ENCODE measurements at places on chromosomes 3 and 15. TPM values are rescaled to one million over a fixed set of nuclear protein-coding genes. Genes with fewer than 3 reads are reported as not detected.

Gene SLC9A9
- 0.56 TPM for total RNA-seq

Gene SH3GL3
- 1.4 TPM for total RNA-seq

Gene SPTBN5
- 1.1 TPM for total RNA-seq

Gene ATP10A
- total RNA-seq = 4.9 TPM

Gene HRG
- total RNA-seq = not detected

Gene LTF
- total RNA-seq = not detected

Gene RHOV
- 0.80 TPM for total RNA-seq

Gene GPR160
- total RNA-seq = 0.21 TPM

DNA sequence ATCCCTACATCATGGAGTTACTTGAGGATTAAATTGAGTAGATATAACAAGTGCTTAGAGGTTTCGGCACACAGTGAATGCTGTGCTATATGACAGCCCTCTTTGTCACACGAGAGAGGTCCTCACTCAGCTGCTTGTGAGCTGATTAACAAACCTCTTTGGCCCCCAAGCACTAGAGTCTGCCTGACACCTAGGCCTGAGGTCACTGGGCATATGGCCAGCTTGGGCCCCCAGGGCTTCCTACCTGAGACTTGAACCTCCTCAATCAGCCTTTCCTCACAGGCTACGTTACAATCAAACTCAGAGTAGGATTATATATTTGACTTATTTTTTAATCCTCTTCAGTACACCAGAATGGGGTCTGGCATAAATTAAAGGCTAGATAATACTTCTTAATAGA, 88.8 kb downstream of the WDR72 start:
- no peak for DNase-seq

GRCh38 chr3:47359323-47359722, 21.5 kb upstream of the PTPN23 start:
- DNase-seq = no peak

- no peak for DNase-seq
These were observed 69.1 kb downstream of the PEX5L start for GRCh38 chr3:179967622-179968021.

- no peak for DNase-seq
These were observed 186.5 kb upstream of the GAP43 start for GRCh38 chr3:115436767-115437301.

DNA sequence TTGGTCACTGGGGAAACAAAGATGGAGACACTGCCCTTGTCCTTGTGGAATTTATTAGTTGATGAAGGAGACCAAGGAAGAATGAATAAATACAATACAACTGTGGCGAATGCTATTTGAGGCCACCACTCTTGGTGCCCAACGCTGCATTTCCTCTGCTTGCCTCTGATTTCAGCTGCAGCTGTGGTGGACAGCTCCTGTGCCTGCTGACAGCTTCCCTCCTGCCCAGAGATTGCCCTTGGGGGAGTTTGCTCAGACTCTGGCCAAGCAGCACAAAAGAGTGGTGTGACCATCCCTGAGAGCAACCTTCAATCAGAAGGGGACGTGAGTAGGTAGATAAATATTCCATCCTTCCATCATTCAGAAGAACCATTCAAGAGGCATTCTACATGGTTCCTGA, 64.6 kb upstream of the FHIT start:
- peak; percentile 11 for DNase-seq

DNA sequence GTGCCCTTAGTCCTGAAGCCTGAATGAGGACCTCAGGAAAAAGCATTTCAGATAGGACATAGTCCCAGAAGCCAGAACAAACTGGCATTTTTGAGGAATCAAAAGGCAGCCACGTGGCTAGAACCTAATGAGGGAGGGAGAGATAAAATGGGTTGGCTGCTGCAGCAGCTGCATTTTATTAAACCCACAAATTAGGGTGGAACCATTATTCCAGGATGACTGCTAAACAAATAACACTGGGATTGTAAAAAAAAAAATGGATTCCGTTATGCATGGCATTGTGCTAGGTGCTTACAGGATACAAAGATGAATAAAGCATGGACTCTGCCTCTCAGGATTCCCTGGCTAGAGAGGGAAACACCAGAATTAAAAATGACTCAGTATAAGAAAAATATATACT, 141.5 kb downstream of the SATB1 start:
- DNase-seq = no peak

GRCh38 chr3:119500901-119501300, 2.6 kb downstream of the TIMMDC1 start:
- DNase-seq = no peak

GRCh38 chr3:151299006-151299405, 17.6 kb downstream of the GPR87 start:
- no peak for DNase-seq

DNA sequence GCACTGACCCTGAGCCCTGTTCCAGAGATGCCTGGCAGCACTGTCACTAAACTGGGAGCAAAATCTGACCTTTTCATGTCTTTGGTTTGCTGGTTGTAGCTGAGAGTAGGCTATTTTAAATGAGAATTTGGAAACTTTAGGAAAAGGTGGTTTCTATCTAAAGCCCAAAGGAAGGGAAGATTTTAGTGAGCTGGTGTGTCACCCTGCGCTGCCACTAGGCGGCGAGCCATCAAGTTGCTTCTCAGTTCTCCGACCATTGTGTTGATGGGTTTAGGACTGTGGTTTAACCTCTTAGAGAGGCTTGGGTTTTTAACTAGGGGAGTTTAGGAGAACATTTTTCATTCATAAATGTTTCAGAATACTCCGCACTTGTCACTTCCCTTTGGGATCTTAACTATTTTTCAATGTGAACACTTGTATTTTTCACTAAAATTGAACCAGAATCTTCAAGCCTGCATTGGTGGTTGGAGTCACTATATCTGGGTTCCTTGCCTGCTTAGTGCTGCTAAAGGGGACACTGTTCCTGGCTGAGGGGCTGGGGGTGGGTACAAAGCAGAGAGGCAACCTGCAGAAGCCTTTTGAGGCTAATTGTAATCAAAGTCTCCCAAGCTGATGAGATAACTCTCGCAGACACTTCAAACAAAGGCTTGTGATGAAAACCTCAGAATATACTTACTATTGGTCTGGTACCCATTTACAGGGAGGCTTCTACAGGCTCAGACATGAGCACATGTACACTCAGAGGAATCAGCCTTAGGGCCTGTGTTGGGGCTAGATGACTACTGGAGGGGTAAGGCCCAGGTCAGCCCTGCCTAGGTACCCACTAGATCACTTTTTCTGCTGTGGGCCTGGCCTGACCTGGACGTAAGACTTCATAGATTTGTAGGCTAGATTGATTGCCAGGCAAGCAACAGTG, 16.8 kb downstream of the EXOSC7 start:
- peak; percentile 37 for DNase-seq

GRCh38 chr3:168583977-168584376, 488.3 kb upstream of the GOLIM4 start:
- DNase-seq = no peak

- DNase-seq = no peak
These were observed 71.9 kb downstream of the MGLL start for GRCh38 chr3:127750226-127751031.

DNA sequence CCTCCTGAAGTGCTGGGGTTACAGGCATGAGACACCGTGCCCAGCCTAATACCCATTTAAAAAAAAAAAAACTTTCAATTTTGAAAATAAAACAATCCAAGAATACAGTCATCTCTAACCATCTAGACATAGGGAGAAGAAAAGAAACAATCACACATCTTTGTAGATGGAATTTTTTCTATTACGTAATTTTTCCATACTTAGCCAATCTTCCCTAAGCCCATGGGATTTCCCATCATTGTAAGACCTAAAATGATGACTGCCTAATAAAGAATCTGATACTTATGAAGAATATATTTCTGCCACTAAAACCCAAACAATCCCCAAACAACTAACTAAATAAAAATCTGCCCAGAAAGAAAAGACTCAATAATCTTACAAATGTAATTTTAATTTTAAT, 88.7 kb downstream of the CBLB start:
- no peak for DNase-seq

DNA sequence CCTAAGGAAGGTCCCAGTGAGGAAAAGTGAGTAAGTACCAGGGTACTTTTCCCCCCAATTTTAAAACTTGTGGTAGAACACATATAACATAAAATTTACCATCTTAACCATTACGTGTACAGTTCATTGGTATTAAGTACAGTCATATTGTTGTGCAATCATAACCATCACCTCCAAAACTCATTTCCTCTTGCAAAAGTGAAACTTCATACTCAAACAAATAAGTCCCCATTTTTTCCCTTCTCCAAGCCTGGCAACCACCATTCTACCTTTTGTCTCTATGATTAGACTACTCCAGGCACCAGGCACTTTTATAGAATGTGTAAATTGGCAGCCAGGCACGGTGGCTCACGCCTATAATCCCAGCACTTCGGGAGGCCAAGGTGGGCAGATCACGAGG, 12.2 kb downstream of the PRC1 start:
- DNase-seq = no peak

DNA sequence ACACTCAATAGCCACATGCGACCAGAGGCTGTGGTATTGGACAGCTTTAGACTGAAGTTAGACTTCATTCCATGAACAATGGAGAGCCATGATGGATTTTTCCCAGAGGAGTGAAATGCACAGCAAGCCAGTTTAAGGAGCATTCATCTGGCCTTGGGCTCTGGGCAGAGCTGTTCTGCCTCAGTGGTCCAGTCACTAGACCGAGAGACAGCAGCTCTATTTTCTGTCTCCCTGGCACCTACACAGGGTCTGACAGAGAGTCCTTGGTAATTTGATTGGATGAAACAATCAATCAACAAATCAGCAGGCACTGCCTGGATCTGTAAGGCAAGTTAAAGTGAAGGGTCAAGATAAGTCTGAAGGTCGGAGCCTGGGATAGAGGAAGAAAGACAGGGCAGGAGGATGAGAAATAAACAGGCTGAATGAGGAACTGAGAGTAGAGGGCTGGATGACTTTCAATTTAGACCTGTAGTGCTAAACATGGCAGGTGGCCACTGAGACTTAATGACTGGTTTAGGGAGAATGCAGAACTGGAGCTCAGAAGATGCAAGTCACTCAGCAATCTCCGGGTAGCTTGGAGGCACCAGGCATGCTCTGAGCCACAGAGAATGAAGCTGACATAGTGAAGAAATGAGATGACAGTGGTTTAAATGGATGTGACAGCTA, 98.5 kb upstream of the SLC25A36 start:
- DNase-seq = no peak

- DNase-seq = peak; percentile 64
These were observed 5.6 kb downstream of the HES1 start for GRCh38 chr3:194141415-194142155.

GRCh38 chr3:140752499-140752898, 74.6 kb downstream of the TRIM42 start:
- no peak for DNase-seq

- no peak for DNase-seq
These were observed 26.3 kb downstream of the GABRR3 start for GRCh38 chr3:98008855-98009254.

- DNase-seq = no peak
These were observed 22.2 kb downstream of the UACA start for GRCh38 chr15:70741107-70741531.

- no peak for DNase-seq
These were observed 344.6 kb downstream of the GRM7 start for GRCh38 chr3:7205535-7205934.

GRCh38 chr3:157082305-157082982, 77.5 kb downstream of the CCNL1 start:
- no peak for DNase-seq

- no peak for DNase-seq
These were observed 12.0 kb downstream of the CSRNP1 start for GRCh38 chr3:39141171-39141995.

DNA sequence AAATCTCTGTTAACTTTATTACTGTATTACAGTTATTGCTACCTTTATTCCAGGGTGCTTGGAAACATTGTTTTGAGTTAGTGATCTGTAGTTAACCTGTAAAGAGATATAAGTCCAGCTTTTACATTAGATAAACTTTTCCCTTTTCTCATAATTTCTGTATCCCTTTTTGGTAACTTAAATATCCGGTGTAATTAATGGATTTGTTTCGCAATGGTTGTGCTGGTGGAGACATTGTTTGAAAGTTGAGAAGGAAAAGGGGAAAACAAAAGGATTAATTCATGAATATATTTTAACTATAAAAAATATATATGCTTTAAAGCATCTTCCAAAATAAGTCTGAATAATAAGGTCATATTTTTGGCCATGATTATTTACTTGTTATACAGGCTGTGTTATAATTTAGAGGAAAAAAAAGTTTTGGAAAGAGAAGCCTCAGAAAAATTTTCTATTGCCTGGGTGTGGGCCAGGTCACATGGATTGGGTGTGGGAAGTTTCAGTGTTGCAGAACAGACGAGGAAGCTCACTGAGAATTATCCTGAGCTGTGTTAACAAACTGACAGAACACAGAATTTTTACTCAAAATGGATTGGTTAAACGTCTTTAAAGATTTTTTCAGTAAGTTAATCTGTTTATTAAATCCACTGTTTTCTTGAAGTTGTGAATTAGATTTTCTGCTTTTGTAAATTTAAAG, 27.7 kb upstream of the IL20RB start:
- DNase-seq = no peak

DNA sequence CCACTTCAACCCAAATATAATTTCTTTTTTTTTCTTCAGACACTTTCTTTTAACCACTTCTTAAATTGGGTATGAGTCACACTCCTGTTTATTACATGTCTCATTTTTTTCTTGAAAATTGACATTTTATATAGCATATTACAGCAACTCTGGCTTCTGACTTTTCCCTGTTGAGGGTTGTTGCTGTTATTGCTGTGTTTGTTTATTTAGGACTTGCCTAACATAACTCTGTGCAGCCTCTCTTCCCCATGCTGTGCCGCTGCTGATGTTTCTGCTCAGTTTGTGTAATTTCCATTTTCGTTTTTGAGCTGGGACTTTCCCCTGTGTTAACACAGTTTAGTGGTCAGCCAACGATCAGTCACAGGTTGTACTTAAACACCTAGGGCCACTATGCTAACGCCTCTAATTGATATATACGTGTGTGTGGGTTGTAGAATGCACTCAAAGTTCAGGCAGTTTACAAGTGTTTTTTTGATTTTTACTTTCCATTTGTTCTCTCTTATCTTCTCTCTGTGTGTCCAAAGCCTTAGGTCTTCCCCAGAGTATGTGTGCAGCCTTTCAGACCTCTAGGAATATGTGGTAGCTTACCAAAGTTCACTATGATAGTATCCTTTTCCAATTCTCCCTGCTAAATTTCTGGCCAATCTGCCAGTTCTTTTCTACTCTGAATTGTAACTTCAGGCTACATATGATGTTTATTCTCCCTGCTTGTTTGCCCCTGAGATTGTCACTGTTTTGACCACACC, 337.2 kb downstream of the ZBTB20 start:
- no peak for DNase-seq

Data from neural crest cell (in vitro differentiated cells).